Astrocyte of the hippocampus (primary cell): ENCODE measurements at places on chromosomes 4 and X.

- no peak for DNase-seq
These were observed at the start of gene MAGEA8 for GRCh38 chrX:149881081-149881711. TSS of gene MAGEA8 (plus strand) at chrX:149881183. CDS start at chrX:149884273, 3,090 bp downstream.

DNA sequence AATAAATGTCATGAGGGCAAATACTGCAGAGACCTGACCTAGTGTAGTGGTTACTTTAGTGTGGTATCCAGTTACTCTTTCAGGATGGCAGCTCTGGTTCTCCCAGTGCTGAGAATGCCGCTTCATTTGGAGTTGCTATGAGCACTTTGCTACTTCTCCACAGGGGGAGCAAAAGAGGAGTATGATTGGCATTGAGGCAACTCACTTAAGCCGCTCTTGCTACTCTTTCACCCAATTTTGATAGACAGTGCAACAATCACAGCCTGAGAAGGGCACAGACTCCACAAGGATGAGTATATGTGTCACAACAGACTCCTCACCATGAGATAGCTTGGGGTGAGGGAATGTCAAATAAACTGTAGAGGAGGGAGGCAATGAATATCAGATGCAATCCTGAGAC, 81.2 kb downstream of the NPY1R start:
- no peak for DNase-seq

DNA sequence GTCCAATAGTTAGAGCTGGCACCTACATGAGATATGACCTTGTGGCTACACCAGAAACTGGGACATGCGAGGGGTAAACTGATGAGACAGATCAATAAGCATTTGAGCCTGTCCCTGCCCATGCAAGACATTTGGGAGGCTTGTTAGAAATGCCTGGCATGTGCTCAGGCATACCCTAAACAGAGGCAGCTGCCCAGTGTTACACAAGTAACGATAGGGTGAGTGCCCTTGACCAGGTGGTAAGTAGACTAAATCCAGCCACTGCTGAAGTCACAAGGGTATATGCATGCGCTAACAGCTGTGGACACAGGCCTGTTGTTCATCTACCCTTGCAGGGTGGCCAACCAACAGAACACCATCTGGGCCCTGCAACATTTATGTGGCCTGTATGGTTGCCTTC, 56.1 kb upstream of the CCDC149 start:
- DNase-seq: no peak

GRCh38 chr4:92520563-92520962, 216.8 kb downstream of the GRID2 start:
- DNase-seq: no peak

DNA sequence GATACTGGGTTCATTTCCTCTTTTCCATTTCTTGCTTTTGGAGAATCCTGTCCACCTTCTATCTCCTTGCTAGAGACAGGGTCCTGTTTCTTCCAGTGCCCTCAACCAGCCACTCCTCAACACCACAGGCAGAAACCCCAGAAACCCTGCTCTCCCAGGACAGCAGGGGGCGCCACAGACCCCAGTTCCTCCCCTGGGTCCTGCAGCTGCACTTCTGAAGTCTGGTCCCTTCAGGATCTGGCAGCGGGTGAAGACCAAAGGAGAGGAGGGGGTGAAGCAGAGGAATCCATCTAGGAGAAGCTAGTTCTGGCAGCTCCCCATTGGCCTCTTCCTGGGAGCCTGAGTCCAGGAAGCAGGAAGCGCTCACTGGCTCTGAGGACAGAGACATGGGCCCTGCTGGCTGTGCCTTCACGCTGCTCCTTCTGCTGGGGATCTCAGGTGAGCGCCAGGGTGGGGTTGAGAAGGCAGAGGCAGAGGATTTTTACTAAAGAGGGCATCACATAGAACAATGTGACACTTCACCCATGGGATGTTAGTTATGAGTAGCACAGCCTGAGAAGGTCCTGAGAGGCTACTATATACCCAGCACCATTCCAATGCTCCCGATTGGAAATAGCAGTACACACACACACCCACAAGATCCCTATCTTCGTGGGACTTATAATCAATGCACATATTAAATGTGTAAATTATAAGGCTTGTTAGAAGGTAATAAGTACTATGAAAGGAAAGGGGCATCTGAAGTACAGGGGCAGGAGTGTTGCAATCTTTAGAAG, at the start of gene PRSS48:
Gene PRSS48, plus strand, starts transcription at position 375 of the 776 bp plus-strand sequence. Its CDS starts 12 bp downstream, at position 387.
- DNase-seq: peak; percentile 75

- peak; percentile 75 for DNase-seq
These were observed 72.1 kb downstream of the COX18 start for GRCh38 chr4:72997409-72997808.

DNA sequence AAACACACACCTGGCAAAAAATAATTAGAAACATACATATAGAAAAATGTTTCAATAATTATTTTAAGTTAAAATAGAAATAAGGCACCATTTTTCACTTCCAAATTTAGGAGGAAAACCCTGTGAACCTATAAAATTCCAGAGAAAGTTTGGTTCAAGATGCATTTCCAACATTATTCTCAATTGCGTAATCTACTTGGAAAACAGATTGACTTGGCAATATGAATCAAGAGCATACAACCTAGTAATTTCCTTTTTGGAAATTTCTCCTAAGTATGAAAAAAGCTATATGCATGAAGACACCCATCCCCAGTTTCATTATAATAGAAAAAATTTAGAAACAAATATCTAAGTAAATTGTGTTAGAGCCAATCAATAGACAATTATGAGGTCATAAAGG, 242.9 kb downstream of the IQCM start:
- DNase-seq: no peak

DNA sequence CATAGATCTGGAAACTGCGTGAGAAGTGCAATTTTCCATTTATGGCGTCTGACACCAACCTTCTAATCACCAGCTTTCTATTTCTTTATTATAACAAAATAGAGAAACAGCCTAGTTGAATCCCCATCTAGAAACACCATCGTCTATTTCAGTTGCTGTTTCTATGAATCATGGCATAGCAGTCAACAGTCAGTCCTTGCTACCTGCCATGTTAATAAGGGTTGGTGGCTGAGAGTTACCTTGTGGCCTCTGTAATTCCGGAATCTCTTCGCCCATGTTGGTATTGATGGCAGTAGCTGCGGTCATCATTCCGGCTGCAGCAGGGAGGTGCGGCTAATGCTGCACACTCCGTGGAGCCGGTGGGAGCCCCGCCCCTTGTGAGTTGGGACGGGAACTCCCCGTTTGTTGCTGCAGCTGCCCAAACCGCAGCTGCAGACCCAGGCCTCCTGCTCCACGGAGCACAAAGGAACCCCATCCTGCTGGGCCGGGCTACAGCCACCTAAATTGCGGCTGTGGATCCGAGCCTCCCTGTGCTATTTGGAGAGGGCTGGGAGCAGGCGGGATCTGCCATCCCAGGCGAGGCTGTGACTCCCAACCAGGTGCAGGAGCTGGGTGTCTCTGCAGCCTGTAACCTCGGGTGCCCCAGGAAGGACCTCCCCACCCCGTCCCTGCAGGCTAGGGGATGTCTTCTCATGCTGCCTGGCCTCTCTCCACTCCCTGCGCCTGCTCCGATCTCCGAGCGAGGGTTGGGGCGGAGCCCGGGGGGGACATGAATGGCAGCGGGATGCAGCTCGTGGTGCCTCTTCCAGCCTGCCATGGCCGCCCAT, 115.4 kb upstream of the STK26 start:
- DNase-seq: no peak

DNA sequence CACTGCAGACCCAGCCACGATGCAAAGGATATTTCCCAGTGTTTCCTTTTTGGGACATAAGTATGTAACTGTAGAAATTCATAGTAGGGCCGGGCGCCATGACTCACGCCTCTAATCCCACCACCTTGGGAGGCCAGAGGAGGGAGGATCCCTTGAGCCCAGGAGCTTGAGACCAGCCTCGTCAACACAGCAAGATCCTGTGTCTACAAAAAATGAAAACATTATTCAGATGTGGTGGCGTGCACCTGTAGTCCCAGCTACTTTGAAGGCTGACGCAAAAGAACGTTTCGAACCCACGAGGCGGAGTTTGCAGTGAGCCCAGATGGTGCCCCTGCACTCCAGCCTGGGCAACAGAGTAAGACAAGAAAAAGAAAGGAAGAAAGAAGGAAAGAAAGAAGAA, 49.2 kb downstream of the CRLF2 start:
- DNase-seq: no peak

GRCh38 chrX:93932471-93933220, 258.6 kb downstream of the FAM133A start:
- no peak for DNase-seq

DNA sequence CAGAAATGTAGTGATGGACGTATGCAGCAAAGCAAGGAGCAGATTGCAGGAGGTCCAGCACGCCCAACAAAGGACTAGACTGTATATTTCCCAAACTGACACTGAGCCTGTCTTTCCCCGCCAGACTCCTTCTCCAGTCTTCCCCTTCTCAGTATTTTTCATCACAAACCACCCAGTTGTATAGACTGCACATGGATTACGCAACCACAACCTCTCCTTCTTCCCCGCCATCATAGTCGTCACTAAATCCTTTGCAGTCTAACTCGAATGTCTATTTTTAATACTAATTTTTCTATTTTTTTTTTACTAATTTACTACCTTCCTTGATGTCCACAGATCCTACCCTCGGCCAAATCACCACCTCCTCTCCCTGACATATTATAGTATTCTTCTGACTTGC, 105.4 kb downstream of the MTNR1A start:
- DNase-seq: no peak

GRCh38 chrX:49165901-49166881, 3.6 kb downstream of the MAGIX start:
- peak; percentile 84 for DNase-seq

- DNase-seq: peak; percentile 63
These were observed 505.0 kb downstream of the BCOR start for GRCh38 chrX:39592776-39593175.

DNA sequence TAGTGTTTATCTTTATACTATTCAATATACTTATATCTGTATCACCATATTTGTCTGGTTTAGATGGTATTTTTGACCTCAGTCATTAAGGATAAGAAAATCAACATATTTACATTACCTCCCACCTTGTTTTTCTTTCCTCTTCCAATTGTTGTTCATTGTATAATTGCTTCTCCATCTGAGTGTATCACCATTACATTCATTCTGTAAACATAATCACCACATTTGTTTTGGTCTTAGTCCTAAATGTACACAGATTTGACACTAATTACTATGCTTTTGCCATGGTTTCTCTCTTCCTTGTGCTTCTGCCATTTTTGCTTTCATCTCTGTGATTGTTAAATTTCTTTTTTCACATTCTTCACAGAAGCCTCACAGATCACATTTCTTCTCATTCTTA, 12.7 kb downstream of the ARMCX6 start:
- no peak for DNase-seq

GRCh38 chrX:115147220-115147619, 42.0 kb upstream of the RBMXL3 start:
- DNase-seq: peak; percentile 6
